ENCODE measurements at places on chromosomes 7 and 10.
A peak's percentile ranks its signal among the peaks of the same experiment; 100 is the strongest.

GRCh38 chr7:116777651-116778281, 84.6 kb upstream of the CAPZA2 start:
- DNase-seq = no peak

DNA sequence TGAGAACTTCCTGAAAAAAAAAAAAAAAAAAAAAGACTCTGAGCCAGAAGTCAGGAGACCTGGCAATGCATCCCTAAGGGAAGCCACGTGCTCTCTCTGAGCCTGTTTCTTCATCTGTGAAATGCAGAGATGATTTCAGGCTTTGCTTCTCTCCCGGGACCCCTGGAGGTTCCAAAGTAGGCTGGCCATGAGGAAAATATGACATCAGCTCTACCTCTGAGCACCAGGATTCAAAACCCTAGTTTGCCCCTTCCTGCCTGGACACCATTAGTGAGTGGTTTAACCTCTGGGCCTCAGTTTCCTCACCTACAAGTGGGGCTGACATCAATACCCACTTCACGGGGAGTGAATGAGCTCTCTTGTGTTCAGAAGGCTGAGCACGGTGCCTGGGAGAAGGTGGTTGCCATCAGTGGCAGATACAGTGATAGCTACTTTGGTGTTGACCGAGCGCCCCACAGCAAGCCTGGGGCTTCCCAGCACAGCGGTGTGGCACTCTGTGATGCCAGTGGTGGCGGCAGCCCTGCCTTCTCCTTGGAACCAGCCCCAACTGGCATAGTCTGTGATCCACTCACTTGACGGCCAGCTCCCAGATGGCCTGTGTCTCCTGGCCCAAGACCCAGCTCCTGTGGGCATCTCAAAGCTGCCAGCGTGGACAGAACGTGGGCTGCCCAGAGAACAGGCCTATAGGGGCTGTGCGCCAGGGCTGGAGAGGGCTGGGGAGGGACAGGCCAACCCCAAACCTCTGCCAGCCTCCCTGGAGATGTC, 153.1 kb upstream of the UNC5B start:
- no peak for DNase-seq

DNA sequence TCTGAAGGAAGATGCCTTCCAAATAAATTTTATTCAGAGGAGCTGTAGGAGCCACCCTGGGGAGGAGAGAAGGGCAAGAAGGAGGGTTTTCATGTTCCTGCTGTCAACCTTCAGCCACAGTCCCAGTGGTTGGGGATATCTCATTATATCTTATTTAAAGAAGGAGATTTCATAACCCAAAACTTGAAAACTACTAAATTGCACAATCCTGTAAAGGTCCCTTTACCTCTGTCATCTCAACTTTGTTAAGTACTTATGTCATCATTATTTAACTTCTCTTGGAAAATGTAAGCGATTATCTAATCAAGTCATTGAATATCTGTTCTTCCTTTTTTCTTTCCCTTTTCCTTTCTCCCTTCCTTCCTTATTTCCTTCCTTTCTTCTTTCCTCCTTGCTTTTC, 794.5 kb upstream of the IGFBP3 start:
- DNase-seq = no peak

- peak; percentile 4 for DNase-seq
Observed at GRCh38 chr10:8044908-8045725, 9.4 kb upstream of the GATA3 start.

DNA sequence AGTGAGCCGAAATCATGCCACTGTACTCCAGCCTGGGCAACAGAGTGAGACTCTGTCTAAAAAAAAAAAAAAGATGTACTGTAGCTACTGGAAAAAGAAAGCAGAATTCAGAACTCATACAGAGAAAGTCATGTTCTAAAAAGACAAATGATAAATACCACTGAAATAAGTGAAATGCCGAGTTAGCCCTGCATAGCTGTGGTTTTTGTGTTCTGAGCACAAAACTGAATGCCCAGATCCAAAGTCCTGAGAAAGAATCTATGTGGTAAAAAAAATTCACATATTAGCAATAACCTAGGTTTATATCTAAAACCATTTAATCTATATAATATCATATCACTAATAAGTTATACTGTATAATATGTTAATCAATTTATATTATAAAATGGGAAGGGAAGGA, 29.3 kb upstream of the HECW1 start:
- no peak for DNase-seq

- peak; percentile 11 for DNase-seq
Observed at GRCh38 chr10:91838199-91838598, 40.0 kb downstream of the TNKS2 start.
